ENCODE measurements at places on chromosomes 13 and 19. TPM values are rescaled to one million over a fixed set of nuclear protein-coding genes. Genes with fewer than 3 reads are reported as not detected.

RYR1 gene
- total RNA-seq = 0.03 TPM

CYP4F3 gene
- total RNA-seq = not detected

C13orf42 gene
- total RNA-seq = not detected

GPX4 gene
- 258 TPM for total RNA-seq

IGSF23 gene
- total RNA-seq = not detected

ICAM4 gene
- total RNA-seq = not detected

NLRP7 gene
- total RNA-seq = 0.13 TPM

ZNF296 gene
- total RNA-seq = 0.32 TPM

CIRBP gene
- total RNA-seq = 95.0 TPM

KASH5 gene
- total RNA-seq = 0.19 TPM

RXFP2 gene
- not detected for total RNA-seq

WASF3 gene
- 17.2 TPM for total RNA-seq

RFX1 gene
- 0.90 TPM for total RNA-seq

DIS3 gene
- total RNA-seq = 63.4 TPM

FXYD7 gene
- total RNA-seq = not detected

ATP13A1 gene
- total RNA-seq = 30.5 TPM

RFPL4A gene
- not detected for total RNA-seq

LILRA1 gene
- not detected for total RNA-seq

ZNF565 gene
- total RNA-seq = 1.7 TPM

IER2 gene
- total RNA-seq = 7.8 TPM

SEMA6B gene
- total RNA-seq = 6.9 TPM

PRODH2 gene
- total RNA-seq = not detected

GNA15 gene
- total RNA-seq = not detected

KLK12 gene
- not detected for total RNA-seq

PODNL1 gene
- total RNA-seq = not detected

Data from SK-MEL-5 (cell line).